ENCODE measurements at places on chromosomes 5 and 9.

DNA sequence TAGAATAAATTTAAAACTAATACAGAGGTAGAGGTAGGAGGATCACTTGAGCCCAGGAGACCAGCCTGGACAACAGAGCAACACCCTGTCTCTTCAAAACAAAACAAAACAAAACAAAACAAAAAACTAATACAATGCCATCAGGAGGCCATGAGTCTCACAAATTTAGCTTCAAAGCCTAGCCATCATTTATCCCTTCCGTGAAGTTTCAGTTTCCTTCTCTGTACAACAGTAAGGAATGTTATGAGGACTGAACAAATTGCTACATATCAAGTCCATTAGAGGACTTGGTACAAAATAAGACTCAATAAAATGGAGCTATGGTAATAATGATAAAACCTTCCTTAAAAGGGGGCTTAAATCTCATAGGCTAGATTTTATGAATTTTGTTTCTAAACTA lies 60.8 kb downstream of the MAPKAP1 start:
- no peak for DNase-seq

- no peak for DNase-seq
Observed at GRCh38 chr5:171397190-171397589, 9.5 kb downstream of the NPM1 start.

DNA sequence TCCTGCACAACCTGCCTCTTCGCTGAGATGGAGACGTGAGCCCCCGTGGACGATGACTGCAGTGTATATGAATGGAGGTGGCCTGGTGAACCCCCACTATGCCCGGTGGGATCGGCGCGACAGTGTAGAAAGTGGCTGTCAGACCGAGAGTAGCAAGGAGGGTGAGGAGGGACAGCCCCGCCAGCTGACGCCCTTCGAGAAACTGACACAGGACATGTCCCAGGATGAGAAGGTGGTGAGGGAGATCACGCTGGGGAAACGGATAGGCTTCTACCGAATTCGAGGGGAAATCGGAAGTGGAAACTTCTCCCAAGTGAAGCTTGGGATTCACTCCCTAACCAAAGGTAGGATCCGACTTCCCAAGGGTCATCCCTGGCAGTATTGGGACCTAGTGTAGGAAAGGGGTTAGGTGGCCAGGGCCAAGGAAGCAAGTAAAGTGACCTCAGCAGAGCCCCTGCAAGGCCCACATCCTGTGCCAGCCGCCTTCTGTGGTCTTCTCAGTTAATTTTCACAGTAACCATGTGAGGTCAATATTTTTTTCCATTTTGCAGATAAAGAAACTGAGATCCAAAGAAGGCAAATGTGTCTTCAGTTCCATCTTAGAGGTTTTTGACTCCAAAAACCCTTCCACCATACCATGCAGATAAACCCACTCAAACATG lies 53.8 kb downstream of the NIM1K start:
- DNase-seq: peak; percentile 14

GRCh38 chr5:167857321-167857720 lies 434.1 kb upstream of the WWC1 start:
- no peak for DNase-seq

DNA sequence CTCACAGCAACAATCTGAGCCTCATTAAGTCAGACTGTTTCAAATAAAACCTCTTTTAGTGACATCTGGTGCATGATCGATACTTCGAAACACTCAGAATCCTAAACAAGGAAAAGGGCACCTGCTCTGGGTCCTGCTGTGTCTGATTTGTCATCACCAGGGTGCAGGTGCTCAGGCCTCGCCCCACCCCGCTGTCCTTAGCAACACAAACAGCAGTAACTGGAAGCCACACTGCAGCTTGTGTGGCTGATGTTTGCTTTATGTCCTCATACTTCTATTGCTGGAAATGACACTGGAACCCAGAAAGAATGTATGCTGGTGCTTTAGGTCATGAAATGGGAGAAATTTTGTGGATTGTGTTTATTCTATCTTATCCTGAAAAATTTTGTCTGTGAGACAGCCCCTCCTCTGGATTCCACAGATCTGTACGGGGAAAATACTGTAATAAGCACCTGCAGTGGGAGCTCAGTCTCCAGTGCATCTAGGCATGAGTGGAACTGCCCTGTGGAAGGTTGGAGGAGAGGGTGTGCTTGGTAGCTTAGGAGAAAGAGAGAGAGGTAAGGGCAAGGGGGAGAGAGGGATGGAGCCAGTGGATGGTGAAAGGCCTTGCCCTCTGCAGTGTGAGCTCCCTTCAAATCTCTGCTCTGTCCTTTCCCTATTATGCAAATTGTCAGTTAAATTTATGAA lies 284.2 kb downstream of the SMARCA2 start:
- no peak for DNase-seq

GRCh38 chr9:132456241-132456640 lies 46.2 kb downstream of the CFAP77 start:
- DNase-seq: no peak

DNA sequence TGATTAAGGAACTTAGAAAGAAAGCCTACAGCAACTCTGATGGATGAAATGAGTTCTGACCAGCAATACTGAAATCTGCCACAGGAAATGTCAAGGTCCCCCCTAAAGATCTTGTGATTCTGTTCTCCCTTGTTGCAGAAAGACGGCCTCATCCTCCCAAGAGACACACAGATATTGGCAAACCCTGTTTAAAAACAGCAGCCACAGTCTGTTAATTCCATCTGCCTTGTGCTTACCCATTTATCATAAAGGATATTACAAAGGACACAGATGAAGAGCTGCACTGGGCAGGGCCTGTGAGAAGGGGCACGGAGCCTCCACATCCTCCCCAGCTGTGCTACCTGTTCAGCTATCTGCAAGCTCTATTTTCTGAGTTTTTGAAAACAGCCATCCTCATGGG lies 15.2 kb downstream of the RAPGEF1 start:
- no peak for DNase-seq

DNA sequence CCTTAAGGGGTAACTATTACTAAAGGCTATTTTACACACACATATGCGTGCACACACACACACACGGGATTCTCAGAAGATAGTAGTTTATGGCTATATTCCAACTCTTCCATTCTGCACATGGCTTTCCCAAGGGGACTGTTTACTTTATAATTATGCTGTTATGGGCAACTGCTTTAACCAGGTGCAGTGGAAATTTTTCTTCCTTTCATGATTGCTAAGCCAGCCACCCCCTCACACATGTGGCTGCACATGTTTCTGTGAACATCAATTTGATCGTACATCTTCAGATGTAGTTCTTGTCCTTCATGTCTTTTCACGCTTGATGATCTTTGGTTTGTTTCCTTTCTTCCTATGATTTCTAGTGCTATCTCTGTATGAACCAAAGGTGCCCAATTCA lies 37.0 kb downstream of the MRPS30 start:
- DNase-seq: no peak

DNA sequence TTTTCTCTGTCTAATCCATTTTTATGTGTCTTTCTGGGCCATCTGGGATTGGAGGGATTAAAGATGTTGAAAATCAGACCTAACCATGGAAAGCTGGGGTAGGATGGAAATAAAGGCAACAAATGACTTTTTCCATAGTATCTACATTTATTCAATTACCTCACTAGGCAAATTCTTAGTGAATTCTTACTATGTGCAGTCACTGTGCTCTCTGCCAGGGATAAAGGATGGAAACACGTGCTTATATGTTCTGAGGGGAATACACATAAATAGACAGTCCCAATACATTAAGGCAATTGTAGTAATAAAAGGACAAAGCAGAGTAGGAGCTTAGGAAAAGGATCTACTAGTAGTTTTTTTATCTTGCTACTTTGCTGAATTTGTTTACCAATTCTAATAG lies 214.2 kb downstream of the PRR16 start:
- DNase-seq: no peak

- no peak for DNase-seq
Observed at GRCh38 chr9:132885720-132886333, 7.1 kb downstream of the SPACA9 start.

- DNase-seq: no peak
Observed at GRCh38 chr5:94422812-94423211, 195.6 kb downstream of the KIAA0825 start.

- DNase-seq: no peak
Observed at GRCh38 chr9:128321879-128322403, 306 bp downstream of the TRUB2 start.

DNA sequence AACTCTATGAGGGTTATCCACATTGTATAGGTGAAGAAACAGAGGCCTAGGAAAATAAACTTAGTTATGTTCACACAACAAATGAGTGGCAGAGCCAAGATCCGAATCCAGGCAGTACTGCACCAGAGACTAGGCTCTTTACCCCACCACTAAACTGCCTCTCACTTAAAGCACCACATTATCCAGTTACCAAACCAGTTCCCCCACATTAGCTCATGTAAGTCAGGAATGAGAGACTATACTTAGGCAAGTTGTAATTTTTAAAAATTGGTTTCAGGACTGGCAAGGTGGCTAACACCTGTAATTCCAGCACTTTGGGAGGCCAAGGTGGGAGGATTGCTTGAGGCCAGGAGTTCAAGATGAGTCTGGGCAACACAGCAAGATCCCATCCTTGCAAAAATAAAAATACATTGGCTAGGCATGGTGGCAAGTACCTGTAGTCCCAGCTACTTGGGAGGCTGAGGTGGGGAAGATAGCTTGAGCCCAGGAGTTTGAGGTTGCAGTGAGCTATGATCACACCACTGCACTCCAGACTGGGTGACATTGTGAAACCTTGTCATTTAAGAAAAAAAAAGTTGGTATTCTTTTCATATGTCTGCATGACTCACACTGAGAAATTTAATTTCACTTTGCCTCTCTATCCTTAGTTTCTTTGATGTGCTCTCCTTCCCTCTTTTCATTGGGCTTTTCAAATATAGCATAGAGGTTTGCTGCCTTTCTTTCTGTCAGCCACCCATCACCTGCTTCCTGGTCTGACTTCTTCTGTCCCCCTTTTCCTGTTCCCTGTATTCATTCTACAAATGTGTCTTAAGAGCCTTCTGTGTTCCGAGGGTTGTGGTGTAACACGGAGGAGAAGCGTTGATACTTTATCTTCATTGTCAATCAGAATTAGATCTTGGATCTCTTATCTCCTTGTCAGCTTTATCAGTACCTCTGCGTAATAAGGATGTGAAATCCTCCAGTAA lies 64.7 kb downstream of the ERMP1 start:
- DNase-seq: peak; percentile 57

DNA sequence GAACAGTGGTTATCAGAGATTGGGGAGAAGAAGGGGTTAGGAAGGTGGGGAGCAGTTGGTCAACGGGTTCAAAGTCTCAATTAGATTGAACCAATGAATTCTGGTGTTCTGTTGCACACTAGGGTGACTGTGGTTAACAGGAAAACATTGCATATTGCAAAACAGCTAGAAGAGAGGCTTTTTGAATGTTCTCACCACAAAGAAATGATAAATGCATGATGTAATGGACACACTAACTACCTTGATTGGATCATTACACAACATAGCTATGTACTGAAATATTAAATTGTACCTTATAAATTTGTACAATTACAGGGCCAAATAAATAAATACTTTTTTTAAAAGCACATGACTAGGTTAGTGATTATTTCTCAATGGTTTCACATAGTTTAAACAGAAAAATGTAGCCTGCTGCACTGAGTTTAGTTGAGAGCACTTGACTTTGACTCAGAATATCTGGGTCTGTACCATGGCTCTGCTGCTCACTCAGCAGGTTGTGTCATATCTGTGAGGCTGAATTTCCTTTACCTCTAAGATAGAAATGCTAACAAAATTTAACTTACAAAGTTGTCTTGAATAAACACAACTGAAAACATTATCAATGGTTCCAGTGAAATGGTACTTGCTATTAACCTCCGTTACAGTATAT lies 30.4 kb downstream of the NUDT12 start:
- no peak for DNase-seq

GRCh38 chr9:71812385-71812784 lies 44.1 kb upstream of the CEMIP2 start:
- no peak for DNase-seq

DNA sequence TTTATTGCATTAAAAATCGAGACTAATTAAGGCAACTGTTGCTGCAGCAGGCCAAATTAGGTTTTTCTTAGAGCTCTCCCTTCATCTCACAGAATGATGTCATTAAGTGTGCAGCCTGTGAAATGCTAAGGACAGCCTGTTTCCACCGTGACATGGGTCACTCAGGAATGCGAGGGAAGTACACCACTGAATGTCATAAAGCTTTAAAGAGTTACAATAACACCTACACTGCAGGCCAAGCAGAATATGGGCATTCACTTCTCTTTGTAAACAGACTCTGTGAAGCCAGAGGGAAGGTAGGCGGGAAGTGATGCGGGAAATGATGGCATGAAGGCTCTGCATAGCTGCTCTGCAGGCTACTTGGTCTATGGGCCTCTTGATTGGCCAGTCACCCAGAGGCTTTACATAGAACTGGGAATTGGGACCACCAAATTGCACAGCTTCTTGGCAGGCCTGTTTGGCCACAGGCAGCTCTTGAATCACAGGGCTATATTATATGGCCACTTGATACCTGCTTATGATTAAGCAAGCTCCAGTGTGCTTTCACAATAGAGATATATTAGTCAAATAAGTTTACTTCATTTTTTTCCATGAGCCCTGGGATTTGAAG lies 28.4 kb upstream of the AOPEP start:
- no peak for DNase-seq

GRCh38 chr5:71537687-71538086 lies 49.5 kb upstream of the MCCC2 start:
- no peak for DNase-seq

DNA sequence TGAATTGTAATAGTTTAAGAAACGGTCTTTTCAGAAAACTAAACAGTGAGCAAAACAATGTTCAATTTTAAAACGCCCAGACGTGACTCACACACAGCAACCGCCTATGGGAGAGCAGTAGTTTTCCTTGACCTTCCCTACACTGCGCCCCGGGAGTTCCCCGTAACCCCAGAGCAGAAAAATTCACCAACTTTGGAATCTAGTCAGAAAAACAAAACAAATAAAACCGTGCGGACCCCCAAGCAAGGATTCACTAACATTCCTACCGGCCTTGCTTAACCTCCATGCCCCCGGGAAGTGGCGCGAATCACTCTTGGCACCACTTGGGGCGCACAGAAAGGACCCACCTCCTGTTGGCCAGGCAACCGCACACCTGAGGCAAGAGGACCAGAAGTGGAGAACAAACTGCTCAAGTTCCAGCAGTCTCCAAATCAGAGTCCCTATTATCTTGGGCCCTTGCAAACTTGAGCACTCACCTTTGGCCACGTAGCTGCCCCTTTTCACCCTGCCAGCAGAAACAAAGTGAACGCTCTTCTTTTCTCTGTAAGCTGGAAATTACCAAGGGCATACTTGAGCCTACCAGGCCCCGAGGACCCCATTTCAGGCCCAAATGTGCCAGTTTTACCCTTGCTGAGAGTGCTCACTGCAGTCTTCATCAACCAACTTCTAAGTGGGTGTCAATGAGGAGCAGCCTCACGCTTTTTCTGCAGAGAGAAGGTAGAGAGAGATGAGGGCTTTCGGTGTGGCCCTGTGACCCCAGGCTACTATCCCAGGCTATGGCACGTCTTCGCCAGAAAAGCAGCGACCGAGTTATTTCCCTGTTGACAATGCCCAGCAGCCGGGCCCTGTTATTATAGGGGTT lies 189.7 kb downstream of the MEF2C start:
- no peak for DNase-seq
